ENCODE measurements at places on chromosomes 16 and 17.

GRCh38 chr17:59829217-59830006 lies 63.3 kb downstream of the TUBD1 start:
- peak; percentile 100 for DNase-seq

DNA sequence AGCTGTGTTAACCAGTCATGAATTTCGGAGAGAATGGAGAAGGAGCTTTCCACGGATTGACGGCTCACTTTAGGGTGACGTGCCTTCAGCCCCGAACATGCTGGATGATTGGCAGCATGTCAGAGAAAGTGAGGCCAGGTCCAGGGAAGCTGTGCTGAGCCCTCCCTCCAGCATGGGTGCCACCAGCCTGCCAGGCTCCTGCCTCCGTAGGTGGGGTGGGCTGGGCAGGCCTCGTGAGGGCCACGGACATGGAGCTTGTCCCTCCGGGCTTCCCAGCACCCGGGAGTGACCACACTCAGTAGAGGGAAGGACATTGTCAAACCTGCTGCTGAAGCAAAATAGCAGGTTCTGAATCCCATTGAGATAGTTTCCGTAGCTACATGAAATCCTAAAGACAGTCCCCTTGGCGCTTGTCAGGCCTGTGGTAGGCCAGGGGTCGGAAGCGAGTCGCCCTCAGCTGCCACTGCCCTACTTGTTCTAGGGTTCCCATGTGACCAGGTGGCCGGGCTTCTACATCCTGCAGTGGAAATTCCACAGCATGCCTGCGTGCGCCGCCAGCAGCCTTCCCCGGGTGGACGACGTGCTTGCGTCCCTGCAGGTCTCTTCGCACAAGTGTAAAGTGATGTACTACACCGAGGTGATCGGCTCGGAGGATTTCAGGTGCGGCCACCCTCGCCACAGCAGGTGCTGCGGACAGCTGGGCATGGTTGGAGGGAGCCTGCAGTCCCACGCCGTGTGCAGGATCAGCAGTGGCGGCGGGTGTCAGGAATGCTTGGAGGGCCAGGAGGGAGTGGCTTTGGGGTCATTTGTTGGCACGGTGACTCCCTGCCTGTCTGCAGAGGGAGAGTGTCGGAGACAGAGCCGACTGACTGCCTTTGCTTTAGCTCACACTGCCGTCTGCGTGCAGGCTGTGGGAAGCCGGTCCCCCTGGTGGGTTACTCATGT lies 72.3 kb downstream of the SEC14L1 start:
- DNase-seq: no peak

- DNase-seq: no peak
Observed at GRCh38 chr16:73845238-73846006, 451.2 kb upstream of the PSMD7 start.

DNA sequence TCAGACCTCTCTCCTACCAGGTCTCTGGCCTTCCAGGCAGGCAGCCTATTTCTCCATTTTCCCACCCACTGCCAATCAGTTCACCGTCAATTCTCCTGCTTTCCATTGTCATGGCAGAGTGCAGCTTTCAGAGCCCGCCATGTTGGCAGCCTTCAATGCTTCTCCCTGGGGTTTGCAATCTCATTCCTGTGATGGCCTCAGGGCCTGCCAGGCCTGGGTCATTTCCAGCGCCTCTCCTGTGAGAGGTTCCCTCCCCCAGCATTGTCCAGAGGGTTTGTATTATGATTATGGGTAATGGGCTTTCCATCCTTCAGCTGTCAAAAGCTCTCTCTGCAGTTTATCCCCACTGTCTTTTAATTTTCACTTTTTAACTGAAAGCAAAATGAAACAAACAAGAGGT lies 716.6 kb upstream of the CDH8 start:
- no peak for DNase-seq

Data from fibroblast of lung (primary cell).